ENCODE measurements at places on chromosomes 1 and 21. TPM values are rescaled to one million over a fixed set of nuclear protein-coding genes. Genes with fewer than 3 reads are reported as not detected.

The FCRL2 gene
- 0.09 TPM for polyA plus RNA-seq

The GSTM1 gene
- polyA plus RNA-seq, result not detected

The CELA2A gene
- polyA plus RNA-seq, result not detected

The OR11L1 gene
- not detected for polyA plus RNA-seq

The CFHR3 gene
- polyA plus RNA-seq, result not detected

The CELA3B gene
- not detected for polyA plus RNA-seq

The MAEL gene
- polyA plus RNA-seq, result not detected

The LYPD8 gene
- 0.22 TPM for polyA plus RNA-seq

The HSD11B1 gene
- polyA plus RNA-seq, result 0.74 TPM

The CD244 gene
- polyA plus RNA-seq, result 0.32 TPM

The OR6K3 gene
- polyA plus RNA-seq, result not detected

The CCDC27 gene
- not detected for polyA plus RNA-seq

The FNBP1L gene
- 0.52 TPM for polyA plus RNA-seq

DNA sequence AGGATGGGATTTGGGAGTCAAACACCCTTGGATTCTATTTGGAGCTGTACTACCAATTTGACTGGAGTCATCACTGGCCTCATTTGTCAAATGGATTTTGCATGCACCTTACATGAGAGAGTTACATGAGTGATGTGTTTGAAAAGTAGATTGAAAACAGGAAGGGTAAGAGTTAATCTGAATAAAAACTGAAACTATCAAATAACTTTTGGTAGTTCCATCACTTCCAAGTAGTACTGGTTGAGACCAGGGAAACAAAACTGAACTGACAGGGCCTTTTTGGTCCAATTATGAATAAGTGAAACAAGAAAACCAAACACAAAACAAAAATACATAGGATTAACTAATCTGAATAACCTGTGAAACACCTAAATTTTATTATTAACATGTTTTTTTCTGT lies 30.2 kb downstream of the NUCKS1 start:
- no peak for DNase-seq
- peaks cover 82% of the 10 kb centered on the region for H3K36me3 ChIP-seq
- no peak overlapping the region for H3K27ac ChIP-seq
- no peaks in the 10 kb centered on the region for H3K27me3 ChIP-seq

GRCh38 chr1:158801396-158801795 lies 20.4 kb upstream of the OR6N2 start:
- no peak overlapping the region for H3K4me3 ChIP-seq
- H3K27me3 ChIP-seq, result peaks cover 22% of the 10 kb centered on the region
- H3K27ac ChIP-seq, result no peak overlapping the region
- H3K4me1 ChIP-seq, result no peaks in the 10 kb centered on the region

- peaks cover 31% of the 10 kb centered on the region for H3K27me3 ChIP-seq
- H3K27ac ChIP-seq, result no peak overlapping the region
- peaks cover 26% of the 10 kb centered on the region for H3K4me1 ChIP-seq
Measured at GRCh38 chr1:224616756-224617409, 766 bp downstream of the CNIH3 start.

GRCh38 chr21:35652196-35652595 lies 408.1 kb downstream of the SETD4 start:
- no peak overlapping the region for H3K4me3 ChIP-seq
- H3K36me3 ChIP-seq, result no peaks in the 10 kb centered on the region
- no peaks in the 10 kb centered on the region for H3K27me3 ChIP-seq
- H3K27ac ChIP-seq, result no peak overlapping the region
- H3K4me1 ChIP-seq, result no peaks in the 10 kb centered on the region
- DNase-seq, result no peak

DNA sequence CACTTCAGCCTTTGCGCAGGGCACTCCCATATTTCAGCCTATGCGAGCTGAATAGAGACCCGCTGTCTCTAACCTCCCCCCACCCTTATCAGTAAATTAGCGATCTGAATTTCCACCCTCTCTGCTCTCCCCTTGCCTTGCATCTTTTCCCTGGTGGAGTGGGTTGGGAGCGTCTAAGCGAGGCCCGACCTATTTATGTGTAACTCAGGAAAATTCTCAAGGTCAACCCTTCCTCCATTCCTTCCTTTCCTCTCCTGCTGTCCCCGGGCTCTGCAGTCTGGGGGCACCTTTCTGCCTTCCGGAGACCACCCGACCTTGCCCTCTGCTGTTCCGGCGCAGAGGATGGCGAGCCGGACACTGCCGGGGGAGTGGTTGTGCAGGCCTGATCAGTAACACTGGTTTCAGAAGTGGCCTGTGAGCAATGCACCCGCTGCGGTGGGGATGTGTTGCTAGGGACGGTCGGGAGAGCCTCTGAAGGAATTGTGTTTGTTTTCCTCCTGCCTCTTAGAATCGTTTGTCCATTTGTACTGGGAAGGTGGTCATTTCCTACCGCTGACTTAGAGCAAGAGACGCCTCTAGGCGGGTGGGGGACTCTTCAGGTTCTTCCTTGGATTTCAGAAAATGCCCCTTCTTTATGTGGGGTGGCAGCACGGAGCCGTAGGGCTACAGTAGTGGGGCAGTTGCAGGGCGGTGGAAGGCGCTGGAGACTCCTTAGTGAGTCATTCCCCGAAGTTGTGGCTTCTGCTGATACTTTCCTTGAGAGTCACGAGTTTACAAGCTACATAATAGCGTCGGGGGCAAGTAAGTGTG lies 513 bp downstream of the MGST3 start:
- H3K27me3 ChIP-seq, result peaks cover 2% of the 10 kb centered on the region
- H3K36me3 ChIP-seq, result no peaks in the 10 kb centered on the region
- peak; percentile 10 for DNase-seq
- peaks cover 29% of the 10 kb centered on the region for H3K4me1 ChIP-seq
- H3K4me3 ChIP-seq, result peak overlapping the region; percentile 92
- peak overlapping the region; percentile 88 for H3K27ac ChIP-seq

DNA sequence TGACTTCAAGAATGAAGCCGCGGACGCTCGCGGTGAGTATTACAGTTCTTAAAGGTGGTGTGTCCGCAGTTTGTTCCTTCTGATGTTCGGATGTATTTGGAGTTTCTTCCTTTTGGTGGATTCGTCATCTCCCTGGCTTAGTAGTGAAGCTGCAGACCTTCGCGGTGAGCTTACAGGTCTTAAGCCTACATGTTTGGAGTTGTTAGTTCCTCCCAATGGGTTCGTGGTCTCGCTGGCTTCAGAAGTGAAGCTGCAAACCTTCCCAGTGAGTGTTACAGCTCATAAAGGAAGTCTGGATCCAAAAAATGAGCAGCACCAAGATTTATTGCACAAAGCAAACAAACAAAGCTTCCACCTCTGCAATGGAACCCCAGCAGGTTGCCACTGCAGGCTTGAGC lies 14.7 kb downstream of the LDLRAD1 start:
- H3K27ac ChIP-seq, result no peak overlapping the region
- no peak overlapping the region for H3K4me3 ChIP-seq
- no peak for DNase-seq

- peaks cover 47% of the 10 kb centered on the region for H3K4me1 ChIP-seq
- no peaks in the 10 kb centered on the region for H3K27me3 ChIP-seq
- peaks cover 11% of the 10 kb centered on the region for H3K36me3 ChIP-seq
- DNase-seq, result no peak
Measured at GRCh38 chr1:235127203-235127602, 1.4 kb downstream of the TOMM20 start.

DNA sequence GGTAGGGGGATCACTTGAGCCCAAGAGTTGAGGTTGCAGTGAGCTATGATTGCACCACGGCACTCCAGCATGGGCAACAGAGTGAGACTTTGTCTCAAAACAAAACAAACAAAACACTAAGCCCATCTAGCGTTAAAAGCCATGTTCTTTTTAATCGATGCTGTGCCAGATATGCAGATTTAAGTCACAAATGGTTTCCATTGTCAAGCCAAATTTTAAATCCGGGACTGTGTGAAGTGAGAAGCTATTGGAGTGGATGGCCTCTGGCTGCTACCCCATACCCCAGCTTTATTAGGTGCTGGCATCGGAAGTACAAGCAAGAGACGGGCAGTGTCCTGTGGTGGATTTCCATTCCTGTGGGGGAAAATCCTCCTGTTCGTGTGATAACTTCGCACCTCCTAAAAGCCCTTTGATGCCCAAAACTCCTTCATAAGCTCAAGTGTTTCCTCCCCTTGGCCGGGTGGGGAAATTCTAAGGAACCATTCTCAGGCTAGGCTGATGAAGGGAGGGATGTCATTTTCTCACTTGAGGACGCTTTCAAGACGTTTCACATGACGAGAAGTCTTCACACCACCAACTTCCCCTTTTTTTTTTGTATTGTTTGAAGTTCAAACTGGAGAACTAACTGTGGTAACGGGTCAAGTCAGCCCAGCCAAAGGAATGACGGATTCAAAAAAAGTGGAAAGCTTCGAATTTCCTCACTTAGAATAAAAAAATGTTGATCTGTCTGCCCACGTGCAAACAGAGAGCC lies 140.8 kb downstream of the KAZN start:
- H3K27ac ChIP-seq, result no peak overlapping the region
- no peak overlapping the region for H3K4me3 ChIP-seq
- no peaks in the 10 kb centered on the region for H3K27me3 ChIP-seq
- no peaks in the 10 kb centered on the region for H3K36me3 ChIP-seq

GRCh38 chr1:54982739-54983138 lies 2.3 kb downstream of the TMEM61 start:
- H3K36me3 ChIP-seq, result no peaks in the 10 kb centered on the region
- no peak overlapping the region for H3K4me3 ChIP-seq
- H3K4me1 ChIP-seq, result no peaks in the 10 kb centered on the region
- peaks cover 7% of the 10 kb centered on the region for H3K27me3 ChIP-seq

DNA sequence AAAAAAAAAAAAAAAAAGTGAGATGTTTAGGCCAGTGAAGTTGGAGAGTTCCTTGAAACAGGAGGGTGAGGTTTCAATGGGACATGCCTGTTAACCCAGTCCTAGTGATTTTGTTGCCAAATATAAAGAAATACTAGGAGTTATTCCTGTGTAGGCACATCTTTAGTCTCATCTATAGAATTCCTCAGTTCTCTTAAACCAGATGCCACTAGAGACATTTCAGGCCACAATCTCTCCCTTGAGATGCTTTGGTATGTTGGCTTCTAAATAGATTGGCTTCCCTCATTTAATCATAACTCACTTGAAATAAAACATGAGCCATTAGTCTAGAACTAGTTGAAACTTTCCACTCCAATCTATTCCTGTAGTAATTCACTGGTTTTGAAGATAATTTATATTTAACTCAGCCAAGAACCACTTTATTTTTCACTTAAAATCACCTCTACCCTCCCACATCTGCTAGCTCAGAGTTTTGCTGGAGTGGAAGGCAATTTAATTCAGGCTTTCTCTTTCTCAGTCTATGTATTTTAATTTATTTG lies 29.8 kb downstream of the GPR137B start:
- no peak overlapping the region for H3K27ac ChIP-seq
- DNase-seq, result no peak
- H3K4me1 ChIP-seq, result no peaks in the 10 kb centered on the region
- H3K4me3 ChIP-seq, result no peak overlapping the region
- no peaks in the 10 kb centered on the region for H3K36me3 ChIP-seq

DNA sequence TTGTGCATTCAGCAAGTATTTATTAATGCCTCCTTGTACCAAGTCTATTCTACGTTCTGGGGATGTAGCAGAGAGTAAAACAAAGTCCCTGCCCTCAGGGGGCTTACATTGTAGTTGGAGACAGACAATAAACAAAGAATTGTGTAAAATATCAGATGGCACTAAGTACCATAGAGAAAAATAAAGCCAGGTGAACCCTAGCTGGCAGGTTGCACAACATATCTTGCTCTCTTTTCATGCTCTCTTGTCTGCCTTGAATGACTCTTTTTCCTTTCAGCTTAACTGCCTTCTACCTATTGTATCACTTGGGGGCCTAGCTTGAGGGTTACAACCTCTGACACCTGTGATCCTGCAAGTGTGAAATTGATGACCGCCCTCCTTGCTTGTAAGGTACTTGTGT lies 20.7 kb upstream of the FASLG start:
- H3K27ac ChIP-seq, result no peak overlapping the region
- no peaks in the 10 kb centered on the region for H3K36me3 ChIP-seq
- H3K4me3 ChIP-seq, result peak overlapping the region; percentile 51
- no peak for DNase-seq
- no peaks in the 10 kb centered on the region for H3K27me3 ChIP-seq
- H3K4me1 ChIP-seq, result peaks cover 43% of the 10 kb centered on the region

DNA sequence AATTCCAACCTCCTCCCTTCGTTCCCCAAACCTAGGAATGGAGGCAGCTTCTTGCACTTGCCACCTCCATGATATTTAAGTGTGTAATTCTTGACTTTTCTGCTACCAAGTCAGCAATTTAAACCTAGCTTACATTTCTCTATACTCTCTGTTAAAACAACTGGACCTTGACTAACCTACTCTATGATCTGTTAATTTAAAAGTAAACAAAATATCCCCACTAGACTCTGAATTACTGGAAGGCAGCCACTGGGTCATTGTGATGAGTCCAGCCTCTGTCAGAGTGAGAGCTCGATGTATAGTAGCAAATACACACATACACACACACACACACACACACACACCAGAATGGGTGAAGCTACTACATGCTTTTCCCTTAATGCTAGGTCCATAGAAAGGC lies 40.0 kb upstream of the DHCR24 start:
- H3K36me3 ChIP-seq, result no peaks in the 10 kb centered on the region
- H3K4me1 ChIP-seq, result no peaks in the 10 kb centered on the region
- no peak overlapping the region for H3K4me3 ChIP-seq
- no peak overlapping the region for H3K27ac ChIP-seq

- H3K4me3 ChIP-seq, result no peak overlapping the region
- no peaks in the 10 kb centered on the region for H3K4me1 ChIP-seq
- no peak overlapping the region for H3K27ac ChIP-seq
- DNase-seq, result no peak
Measured at GRCh38 chr1:178933709-178934490, 63.0 kb upstream of the ANGPTL1 start.

GRCh38 chr1:182253319-182253860 lies 138.2 kb downstream of the GLUL start:
- H3K36me3 ChIP-seq, result no peaks in the 10 kb centered on the region
- H3K4me1 ChIP-seq, result peaks cover 6% of the 10 kb centered on the region
- no peak for DNase-seq
- H3K4me3 ChIP-seq, result no peak overlapping the region
- H3K27me3 ChIP-seq, result no peaks in the 10 kb centered on the region

- peaks cover 85% of the 10 kb centered on the region for H3K36me3 ChIP-seq
- no peak for DNase-seq
- no peak overlapping the region for H3K27ac ChIP-seq
- H3K4me3 ChIP-seq, result no peak overlapping the region
Measured at GRCh38 chr1:159040206-159040605, 30.5 kb downstream of the IFI16 start.

DNA sequence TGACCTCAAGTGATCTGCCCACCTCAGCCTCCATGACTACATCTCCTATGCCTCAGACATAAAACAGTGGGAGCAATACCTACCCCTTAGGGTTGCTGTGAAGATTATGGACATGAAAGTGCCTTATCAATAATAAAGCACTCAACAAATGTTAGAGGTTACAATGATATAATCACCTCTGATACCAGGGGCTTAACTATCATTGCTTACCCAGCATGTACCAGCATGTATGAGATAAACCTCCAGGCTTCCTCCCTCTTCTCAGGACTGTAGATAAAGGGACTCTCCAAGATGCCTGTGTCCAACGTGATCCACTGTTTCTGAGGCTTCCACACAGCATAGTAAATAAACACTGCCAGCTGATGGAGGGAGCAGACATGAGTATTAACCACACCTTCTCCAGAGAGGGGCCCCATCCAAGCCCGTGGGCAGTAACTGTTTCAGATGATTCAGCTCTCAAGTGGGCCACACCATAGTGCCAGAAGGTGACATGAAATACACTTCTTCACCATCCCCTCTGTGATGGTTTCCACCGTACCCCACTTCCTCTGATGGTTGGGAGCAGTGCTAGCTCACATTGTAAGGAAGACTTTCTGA lies 26.2 kb downstream of the RHBDL2 start:
- no peaks in the 10 kb centered on the region for H3K36me3 ChIP-seq
- H3K27me3 ChIP-seq, result no peaks in the 10 kb centered on the region
- no peak overlapping the region for H3K27ac ChIP-seq
- H3K4me3 ChIP-seq, result no peak overlapping the region
- H3K4me1 ChIP-seq, result no peaks in the 10 kb centered on the region

All from CD4-positive, CD25-positive, alpha-beta regulatory T cell (primary cell).